ENCODE measurements at places on chromosomes 16 and 17.

- DNase-seq: no peak
These were observed 13.7 kb downstream of the CHMP1A start for GRCh38 chr16:89643769-89644300.

- no peak for DNase-seq
These were observed 300 bp downstream of the CTRB1 start for GRCh38 chr16:75219088-75219487.

- DNase-seq: no peak
These were observed 81.3 kb upstream of the PLCG2 start for GRCh38 chr16:81697616-81698309.

DNA sequence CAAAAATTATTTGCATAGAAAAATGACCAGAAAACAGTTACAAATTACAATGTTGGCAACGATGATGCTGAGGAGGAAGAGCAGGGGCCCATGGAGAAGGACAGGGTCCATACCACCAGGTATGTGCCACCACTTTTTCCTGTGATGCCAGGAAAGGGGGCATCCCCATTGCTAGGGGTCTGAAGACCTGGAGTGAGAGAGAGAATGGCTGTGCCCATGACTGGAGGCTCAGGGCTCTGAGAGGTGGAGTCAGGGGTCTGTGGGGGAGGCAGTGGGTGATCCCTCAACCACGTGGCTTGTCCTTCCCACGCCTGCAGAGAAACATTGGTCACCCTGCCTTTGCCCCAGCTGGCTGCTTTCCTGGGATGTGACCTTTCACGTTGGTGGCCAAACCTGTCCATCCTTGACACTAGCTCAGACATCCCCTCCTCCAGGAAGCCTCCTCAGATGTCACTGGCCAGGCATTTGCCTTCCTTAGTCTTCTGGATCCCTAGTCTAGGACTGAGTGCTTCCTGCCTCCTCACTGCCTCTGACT is 51.4 kb downstream of the SOCS1 start:
- no peak for DNase-seq

DNA sequence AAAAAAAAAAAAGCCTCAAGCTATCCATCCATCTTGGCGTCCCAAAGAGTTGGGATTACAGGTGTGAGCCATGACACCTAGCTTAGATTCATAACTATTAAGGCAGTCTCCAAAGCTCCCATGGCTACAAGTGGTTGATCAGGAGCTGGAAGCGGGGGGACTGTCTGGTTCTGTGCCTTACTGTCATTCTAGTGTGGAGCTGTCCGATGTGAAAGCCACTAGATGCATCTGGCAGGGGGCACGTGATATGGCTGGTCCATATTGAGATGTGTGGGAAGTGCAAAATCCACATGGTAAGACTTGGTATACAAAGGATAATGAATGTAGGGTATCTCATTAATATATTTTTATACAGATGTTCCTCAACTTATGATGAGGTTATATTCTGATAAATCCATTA is 38.7 kb downstream of the KPNA2 start:
- DNase-seq: no peak

DNA sequence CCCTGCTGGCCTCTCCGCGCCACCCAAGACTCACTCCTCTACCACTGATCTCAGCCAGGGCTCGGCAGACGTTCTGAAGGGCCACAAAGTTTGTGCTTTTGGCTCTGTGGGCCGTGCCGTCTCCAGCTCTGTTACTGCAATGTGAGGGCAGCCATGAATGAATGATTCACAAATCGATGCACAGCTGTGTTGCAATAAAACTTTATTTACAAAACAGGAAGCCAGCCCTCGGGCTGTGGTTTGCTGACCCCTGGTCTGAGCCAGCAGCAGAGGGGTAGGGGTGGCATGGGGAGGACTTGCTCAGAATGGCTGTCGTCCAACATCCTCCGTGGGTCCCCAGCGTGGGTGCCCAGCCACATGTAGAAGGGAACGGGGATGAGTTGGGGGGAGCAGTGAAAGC is 63.0 kb upstream of the PVALEF start:
- DNase-seq: no peak

DNA sequence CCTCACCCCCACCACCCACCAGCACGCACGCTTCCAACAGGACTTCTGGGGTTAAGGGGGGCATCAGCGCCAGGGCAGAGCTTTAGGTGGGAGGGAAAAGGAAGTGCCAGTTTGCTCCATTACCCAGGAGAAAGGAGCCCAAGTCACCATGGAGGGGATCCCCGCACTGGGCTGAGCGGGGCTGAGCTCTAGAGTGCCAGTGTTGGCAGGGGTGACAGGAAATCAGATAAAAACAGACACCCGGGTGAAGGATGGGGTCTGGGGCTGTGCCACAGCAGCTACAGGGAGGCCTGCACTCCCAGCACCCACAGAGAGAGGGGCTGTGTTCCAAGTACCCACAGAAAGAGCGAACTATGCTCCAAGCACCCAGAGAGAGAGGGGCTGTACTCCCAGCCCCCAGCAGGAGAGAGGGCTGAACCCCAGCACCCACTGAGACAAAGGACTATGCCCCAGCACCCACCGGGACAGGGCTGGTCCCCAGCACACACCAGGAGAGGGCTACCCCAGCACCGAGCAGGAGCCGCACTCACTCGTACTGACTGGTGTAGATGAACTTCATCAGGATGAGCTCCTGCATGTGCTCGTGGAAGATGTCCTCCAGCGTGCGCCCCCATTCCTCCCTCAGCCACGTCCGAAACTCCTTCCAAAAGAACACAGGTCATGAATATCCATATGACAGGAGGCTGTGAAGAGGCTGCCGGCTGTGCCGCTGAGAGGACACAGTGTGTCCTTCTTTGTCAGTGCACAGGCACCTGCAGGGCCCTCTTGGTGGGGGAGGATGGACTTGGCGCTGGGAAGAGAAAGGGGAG is 18.6 kb upstream of the C16orf95 start:
- no peak for DNase-seq

GRCh38 chr16:10961231-10961630 is 16.9 kb downstream of the CLEC16A start:
- DNase-seq: no peak

DNA sequence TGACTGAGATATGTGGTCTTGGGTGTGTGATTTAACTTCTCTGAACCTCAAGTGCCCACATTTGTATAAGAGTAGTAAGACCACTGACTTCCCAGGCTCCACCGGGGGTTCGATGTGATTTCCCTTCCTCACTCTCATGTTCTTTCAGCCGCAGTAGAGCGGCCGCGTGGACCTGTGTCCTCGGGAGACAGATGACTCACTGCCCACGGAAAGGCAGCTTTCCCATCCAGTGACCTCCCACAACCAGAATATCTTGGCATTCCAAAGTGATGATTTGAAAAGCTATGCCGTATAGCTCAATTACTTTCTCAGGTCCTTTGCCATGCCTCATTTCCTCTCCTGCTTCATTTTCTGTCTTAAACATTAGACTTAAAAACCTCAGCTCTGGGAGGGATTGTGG is 73.6 kb downstream of the IL21R start:
- no peak for DNase-seq

- DNase-seq: no peak
These were observed 9.3 kb upstream of the SLC16A5 start for GRCh38 chr17:75078284-75079022.

GRCh38 chr16:31201582-31202413 is 762 bp downstream of the PYCARD start:
- no peak for DNase-seq

- DNase-seq: peak; percentile 11
These were observed 28.4 kb upstream of the TMC5 start for GRCh38 chr16:19389246-19389645.

- no peak for DNase-seq
These were observed 26.2 kb upstream of the MYH10 start for GRCh38 chr17:8656693-8657092.

DNA sequence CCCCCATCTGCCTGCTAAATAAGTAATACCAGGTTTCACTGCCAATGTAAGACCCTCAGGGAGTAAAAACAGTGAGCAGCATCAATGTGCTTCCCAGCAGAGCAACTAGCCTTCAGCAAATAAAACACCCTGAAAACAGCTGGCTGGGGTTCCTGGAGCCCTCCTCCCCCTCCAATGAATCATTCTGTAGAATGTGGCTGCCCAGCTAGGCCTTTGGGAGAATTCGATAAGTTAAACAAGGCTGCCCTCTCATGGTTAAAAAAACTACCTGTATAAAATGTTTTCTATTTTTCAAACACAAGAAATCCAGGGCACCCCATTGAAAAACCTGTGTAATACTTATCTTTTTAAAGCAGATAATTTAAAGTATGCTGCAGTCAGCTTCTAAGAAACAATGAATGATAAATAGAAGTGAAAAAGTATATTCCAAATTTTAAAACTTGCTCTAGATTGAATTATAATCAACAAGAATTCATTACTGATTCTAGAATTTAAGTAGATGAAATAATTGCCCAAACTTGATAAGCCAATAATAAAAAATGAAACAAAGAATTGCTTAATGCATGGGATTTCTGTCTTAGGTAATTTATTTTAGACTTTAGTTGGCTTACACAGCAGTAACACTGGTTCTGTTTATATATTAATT is 9.4 kb upstream of the TOM1L1 start:
- no peak for DNase-seq

- DNase-seq: no peak
These were observed 326.7 kb downstream of the C16orf95 start for GRCh38 chr16:86990451-86990850.

DNA sequence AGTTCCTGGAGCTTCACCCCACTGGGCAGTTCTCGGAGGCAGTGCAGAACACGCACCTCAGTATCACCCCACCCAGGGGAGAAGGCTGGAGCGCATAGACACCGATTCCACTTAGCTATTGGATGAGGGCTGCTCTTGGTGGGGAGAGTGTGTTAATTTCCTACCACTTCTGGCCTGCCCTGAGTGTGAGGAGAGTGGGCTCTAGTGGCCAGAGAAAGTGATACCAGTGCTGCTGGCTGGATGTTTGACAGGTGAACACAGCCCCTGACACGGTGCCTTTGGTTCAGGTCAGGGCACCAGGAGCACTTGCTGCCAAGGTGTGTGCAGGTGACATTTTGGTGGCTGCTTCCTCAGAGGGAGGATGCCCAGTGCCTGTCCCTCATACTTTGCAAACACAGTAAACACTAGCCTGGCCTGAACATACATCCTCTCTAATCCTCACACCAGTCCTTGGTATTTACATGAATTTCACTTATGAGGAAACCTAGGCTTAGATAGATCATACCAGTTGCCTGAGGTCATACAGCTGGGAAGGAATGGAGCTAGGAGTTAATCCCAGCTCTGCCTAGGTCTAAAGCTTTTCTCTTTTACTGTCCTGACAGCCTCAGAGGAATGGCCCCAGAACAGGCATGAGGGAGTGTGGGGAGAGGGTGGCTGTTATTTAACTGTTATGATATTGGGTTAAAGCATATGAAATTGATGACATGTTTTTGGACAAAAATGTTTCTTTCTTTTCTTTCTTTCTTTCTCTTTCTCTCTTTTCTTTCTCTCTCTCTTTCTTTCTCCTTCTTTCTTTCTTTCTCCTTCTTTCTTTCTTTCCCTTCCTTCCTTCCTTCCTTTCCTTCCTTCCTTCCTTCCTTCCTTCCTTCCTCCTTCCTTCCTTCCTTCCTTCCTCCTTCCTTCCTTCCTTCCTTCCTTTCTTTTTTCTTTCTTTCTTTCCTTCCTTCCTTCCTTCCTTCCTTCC is 21.0 kb upstream of the ITGAX start:
- no peak for DNase-seq

DNA sequence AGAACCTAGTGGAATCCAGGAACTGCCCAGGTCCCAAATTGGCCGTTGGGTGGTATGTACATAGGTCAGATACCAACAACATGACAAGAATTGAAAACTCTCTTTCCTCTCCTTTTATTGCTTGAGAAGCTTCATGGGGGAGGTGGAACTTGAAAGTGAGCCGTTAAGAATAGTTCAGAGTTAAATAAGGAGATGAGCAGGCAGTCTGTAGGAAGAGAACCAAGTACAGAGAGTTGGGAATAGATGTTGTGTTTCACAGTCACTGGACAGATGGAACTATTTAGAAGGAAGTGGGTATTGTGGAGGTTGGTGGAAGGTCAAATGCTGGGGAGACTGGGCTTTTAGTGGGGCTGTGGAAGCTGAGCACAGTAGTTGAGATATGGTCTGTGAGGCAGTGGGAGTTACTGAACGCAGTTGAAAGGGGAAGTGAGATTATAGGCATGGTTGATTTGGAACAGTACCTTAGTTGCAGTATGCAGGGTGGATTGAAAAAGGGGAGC is 26.4 kb downstream of the ARHGAP44 start:
- no peak for DNase-seq

DNA sequence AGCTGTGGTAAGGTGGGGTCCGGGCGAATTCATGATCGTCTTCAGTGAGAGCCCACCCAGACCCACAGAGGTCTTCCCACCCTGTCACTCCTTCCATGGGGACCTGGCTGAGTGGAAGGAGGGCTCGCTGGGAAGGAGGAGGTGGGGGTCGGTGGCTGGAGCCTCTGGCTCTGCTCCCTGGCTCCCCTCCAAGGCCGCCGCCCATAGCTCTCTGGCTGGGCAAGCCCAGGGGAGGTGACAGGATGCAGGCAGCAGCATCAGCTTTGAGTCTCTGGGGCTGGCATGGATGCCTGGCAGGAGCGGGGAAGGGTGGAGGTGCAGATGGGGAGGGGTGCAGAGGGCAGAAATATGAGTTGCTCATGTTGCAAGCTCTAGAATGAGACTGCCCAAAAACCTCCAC is 147.0 kb downstream of the ENGASE start:
- DNase-seq: no peak

DNA sequence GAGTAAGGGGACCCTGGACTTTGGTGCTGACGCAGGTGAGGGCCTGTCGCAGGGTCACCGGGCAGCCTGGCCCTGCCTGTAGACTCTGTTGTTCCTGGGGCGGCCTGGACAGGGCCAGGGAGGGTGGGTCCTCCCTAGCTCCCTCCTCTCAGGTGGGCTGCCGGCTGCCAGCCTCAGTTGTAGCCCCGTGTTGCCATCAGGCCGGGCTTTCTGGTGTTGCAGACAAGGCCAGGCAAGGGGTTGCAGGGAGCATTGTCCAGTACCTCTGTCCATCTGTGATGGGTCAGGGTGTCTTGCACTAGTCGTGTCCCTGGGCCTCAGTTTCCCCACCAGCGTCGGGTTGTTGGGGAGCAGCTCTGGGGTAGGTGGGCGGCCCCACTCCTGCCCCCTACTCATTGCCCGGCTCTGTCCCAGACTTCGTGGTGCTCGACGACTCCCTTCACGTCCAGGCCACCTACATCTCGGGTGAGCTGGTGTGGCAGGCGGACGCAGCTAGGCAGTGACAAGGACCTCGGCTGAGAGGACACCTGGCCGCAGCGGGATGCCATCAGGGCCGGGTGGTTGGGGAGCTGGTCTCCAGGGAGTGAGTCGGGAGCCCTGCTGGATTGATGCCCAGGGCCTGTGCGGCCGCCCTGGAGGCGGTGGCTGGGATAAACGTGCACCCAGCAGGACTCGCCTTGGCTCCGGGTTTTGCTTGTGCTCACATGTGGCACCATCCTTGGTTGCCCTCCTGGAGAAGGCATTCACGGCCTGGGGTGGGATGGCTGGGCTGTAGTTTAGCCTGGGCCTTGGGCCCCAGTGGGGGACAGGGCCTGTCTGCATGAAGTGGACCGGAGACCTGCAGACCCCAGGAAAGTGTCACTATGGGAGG is 1.9 kb downstream of the CEMP1 start:
- DNase-seq: no peak
